Osteoblast (primary cell): ENCODE measurements at places on chromosomes 6 and 20. TPM values are rescaled to one million over a fixed set of nuclear protein-coding genes. Genes with fewer than 3 reads are reported as not detected.

- DNase-seq, result no peak
These were observed 16.5 kb upstream of the EFHC1 start for GRCh38 chr6:52403627-52404026.

DNA sequence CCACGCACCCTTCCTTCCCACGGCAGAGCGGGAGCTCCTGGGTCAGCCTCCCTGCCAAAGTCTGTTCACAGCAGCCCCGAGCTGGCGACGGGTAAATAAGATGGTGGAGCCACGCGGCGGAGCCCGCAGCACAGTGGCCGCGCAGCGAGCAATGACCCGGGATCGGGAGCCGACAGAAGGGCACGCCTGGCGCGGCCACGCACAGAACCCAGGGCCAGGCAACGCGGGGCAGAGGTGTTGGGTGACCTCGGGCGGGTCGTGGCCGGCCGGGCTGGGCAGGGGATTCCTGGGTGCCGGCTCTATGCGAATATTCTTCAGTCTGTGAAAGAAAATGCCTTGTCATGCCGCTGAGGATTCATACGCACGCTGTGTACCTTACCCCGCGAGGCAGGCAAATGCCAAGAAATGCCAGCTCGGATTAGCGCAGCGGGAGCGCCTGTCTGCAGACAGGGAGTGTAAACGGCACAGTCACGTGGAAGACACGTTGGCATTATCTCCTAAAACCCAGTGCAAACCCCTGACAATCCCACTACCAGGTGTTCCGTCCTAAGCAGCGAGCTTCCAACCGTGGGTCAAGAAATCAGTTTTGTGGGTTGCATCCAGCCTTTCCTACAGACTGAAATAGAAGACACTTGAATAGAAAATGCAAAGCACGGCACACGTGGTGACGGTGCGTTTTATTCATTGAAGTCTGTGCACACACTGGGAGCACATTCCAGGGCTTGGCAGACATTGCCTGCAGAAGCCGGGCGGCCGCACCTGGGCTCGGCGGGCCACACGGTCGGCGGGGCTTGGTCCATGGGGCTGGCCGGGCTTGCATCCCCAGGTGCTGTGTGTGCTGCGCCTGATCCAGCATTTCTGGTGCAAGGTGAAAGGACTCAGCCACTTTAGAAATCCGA, 18.3 kb downstream of the CHRNA4 start:
- DNase-seq, result peak; percentile 85

DNA sequence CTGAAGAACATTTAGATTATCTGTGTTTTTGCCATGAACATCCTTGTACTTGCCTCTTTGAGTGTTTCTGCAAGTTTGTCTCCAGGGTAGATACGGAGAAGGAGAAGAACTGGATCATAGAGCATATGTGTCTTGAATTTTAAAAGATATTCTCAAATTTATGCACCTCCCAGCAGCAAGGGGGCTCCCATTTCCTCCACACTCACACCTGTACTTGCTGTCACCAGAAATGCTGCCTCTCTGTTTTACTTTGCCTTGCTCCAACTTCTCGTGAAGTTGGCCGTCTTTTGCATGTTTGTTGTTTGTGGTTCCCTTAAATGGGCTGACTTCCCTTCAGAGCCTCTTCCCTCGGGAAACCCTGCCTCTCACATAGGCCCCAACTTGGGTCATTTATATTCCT, 171.0 kb downstream of the TFAP2C start:
- no peak for DNase-seq

DNA sequence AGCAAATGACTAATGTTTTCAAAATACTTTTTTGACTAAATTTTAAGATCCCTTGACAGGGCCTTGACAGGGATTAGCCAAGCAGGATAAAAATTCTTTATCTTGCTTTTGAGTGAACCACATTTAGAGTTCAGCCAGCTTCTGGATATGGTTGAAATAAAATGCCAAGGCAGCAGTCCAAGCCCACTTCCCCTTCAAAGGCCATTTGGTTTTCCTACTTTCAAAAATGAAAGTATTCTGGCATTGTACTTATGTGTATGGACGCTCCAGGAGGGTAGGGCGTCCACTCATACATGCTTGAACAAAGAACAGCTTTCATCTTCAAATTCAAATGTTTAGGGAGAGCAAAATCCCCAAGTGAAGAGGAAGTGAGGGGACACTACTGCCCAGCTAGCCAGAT, 82.3 kb upstream of the BCLAF1 start:
- no peak for DNase-seq

The DACT2 gene
- total RNA-seq, result not detected in 2 replicates

DNA sequence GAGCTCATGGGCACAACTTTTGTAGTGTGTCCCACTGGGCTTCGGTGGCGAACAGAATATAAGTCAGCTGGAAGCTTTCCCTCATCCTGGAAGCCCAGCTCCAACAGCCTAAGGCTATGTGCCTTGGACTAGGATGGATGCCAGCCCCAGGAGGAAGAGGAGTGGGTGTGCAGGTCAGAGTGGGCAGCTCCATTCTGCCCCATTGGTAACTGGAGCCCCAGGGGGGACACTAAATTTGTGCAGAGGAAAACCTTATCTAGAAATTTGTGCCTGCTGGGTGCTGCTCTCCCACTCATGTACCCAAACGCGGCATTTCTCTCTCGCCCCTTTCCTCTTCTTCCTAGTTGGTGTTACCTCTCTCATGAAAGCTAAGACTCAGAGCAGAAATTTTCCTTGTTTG, 253.9 kb upstream of the MAN1A1 start:
- no peak for DNase-seq

The GLP1R gene
- total RNA-seq, result not detected in 2 replicates

The C6orf132 gene
- total RNA-seq, result 2.9 TPM in 2 replicates

DNA sequence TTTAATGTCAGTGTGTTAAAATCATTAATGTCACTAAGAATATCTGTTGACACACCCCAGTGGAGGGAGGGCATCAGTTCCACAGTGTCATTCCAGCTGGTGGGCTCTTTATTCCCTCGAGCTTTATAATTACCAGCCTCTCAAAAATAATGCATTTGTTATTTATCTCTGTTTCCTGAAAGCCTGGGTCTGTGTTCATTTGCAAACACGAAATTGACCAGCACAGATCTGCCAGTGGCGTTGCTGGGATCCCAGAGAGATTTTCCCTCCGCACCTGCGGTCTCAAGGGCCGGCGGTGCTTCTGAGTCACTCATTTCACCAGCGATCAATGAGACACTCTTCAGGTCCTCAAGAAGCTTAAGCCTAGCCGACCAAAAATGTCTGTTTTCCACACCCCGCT, 5.7 kb upstream of the PYGB start:
- peak; percentile 68 for DNase-seq

The SIRPG gene
- total RNA-seq, result not detected in 2 replicates

DNA sequence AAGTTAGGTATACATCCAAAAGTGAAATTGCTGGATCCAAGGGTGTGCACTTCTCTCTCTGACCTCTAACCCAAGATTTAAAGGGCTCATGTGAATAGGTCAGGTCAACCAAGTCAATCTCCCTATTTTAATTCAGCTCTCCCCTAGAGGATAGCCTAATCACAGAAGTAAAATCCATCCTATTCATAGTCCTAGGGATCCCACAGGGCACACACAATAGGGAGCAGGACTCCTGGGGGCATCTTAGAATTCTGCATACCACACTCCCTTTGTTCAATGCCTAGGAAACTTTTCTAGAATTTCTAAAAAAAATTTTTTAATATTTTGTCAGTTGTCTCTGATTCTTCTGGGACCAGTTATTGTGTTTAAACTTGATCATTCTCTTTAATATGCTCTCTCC, 35.1 kb downstream of the CST9L start:
- DNase-seq, result no peak

- DNase-seq, result no peak
These were observed 6.2 kb downstream of the NCOA5 start for GRCh38 chr20:46083531-46084061.

GRCh38 chr20:29497261-29497671, 1760.2 kb upstream of the DEFB115 start:
- peak; percentile 13 for DNase-seq

GRCh38 chr20:53871541-53871940, 198.9 kb downstream of the BCAS1 start:
- DNase-seq, result no peak

DNA sequence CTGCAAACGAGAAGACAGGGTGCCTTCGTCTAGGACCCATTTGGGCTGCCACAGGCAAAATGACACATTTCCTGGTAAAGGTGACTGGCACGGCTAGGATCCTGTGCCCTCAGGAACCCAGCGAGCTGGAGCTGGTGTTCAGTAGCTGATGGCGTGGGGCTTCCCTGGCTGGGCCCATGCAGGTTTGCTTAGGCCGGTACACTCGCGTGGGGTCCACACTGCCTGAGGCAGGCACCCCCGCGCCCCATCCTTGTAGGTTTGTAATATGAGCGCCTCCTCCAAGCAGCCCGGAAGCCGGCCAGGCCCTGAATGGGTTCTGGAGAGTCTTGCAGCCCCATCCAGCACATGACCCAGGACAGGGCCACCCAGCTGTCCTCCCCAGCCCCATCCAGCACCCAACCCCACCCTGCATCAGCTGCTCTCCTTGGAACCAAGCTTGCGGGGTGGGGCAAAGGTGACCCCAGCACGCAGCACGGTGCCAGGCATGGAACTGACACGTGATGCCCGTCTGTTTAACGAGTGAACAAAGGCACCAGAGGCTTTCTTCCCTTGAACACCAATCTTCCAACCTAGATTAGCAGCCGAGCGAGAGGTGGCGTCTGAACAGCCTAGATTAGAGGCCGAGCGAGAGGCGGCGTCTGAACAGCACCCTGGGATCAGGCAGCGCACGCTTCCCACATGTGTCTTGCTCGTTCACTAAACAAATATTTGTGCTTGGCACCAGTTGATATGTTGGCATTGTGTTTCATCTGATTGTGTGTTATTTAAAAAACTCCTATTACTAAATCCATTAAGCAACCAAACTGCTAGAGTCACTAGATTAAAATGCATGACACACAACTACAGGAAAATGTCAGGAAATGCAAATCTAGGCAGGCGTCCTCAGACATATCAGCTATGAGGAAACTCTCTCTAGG, 112.1 kb downstream of the DLL1 start:
- DNase-seq, result peak; percentile 85

GRCh38 chr6:150953851-150954250, 88.3 kb downstream of the MTHFD1L start:
- DNase-seq, result no peak

The ZSCAN31 gene
- 16.5 and 19.9 TPM in 2 replicates for total RNA-seq

DNA sequence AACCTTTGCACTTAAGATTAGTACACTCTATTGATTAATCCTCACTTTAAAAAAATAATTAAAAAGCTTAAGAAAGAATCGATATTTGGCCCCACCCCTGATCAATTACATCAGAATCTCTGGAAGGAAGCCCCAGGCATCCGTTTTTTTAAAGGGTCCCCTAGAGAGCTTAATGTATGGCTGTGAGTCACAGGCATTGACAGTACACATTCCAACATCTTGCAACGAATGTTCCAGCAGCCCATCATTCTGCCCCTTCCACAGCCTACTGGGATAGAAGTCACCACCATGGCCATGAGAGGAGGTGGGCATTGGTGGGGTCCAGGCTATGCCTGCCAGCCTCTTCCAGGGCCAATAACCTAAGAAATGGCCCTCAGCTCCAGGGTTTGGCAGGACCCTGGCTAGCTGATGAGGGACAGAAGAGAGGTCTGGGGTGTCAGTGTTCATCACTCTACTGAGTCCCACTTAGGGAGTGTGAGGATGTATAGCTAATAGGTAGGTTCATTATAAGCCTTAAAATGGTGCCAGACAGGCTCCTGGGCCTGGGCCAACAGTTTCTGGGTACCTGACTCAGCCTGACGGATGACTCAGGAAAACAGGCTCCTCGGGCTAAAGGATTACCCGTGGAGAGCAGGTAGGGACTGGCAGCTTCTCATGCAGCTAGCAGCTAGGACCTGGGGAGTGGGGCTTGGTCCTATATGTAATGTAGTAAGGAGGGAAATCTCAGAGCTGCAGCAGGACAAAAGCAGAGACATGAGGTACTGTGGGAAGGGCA, 40.4 kb downstream of the MDGA1 start:
- DNase-seq, result peak; percentile 83

GRCh38 chr6:137025786-137026730, 18.7 kb downstream of the IL20RA start:
- no peak for DNase-seq

DNA sequence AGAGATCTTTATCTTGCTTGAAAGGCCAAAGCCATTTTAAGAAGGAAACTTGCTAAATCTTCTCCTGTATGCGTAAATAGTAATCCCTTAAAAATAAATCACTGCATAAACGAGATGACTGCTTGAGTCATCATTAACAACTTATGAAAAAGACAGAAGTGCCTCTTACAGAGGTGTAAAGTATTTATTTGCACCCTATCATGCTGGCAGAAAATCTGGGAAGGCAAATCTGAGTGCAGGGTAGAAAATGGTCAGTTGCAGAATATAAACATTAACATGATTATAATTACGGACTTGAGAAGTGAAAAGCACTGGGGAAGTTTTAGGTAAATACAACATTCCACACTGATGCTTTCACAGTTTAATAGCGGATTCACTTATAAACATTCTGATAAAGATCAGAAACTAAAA, 67.5 kb upstream of the FBXO30 start:
- no peak for DNase-seq

The SOX4 gene
- total RNA-seq, result 77.5 and 81.1 TPM in 2 replicates

DNA sequence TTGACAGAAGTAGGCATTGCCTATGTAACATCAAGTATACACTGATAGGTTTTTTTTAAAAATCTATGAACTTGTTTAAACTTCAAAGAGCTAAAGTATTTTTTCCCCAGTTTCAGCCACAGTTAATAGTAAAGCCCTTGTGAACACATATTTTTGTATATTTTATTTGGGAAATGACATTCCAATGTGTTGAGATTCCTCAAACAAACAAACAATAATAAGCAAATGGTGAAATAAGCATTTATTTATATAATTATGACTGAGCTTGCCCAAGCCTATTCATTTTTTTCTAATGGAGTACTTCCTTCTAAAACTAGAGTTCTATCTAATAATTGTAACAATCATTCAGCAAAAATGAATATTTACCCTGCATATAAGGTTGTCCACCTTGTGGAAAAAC, 12.5 kb downstream of the SYCP2 start:
- DNase-seq, result no peak

The TMEM242 gene
- 5.6 and 6.2 TPM in 2 replicates for total RNA-seq

DNA sequence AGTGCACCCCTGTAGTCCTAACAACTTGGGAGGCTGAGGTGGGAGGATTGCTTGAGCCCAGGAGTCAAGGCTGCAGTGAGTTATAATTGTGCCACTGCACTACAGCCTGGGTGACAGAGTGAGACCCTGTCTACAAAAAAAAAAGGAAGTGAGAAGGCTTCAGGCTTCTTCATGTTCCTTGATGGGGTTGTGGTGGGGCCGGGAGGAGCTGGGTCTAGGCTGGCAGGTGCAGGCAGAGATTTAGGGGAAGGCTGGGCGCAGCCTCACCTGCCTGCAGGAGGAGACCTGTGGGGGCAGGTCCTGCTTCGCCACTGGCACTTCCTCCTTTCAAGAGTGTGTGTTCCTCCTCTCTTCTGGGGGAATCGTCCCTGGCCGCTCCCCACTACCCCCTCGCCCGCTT, 63.9 kb downstream of the CHMP4B start:
- DNase-seq, result no peak

DNA sequence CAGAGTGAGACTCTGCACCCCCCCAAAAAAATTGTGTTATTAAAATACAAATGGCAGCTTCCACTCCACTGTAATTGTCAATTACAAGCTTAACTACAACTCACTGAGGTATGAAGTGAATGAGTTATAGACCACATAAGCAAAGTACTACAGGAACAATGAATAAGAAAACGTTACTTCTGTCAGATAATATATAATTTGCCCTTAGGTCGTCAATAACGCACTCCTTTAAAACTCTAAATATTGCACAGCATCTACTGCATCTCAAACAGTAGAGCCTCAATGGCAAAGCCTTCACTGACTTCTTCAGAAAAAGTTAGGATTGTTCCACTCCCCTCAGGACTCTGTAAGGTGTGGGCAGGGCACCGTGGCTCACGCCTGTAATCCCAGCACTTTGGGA, 2.0 kb upstream of the HBS1L start:
- DNase-seq, result no peak

The EXOC2 gene
- total RNA-seq, result 19.5 and 22.4 TPM in 2 replicates
